NCI-H510A treated with DMSO at 0.1 percent for 48 hours (cell line): ENCODE measurements at places on chromosomes 7 and 10.

DNA sequence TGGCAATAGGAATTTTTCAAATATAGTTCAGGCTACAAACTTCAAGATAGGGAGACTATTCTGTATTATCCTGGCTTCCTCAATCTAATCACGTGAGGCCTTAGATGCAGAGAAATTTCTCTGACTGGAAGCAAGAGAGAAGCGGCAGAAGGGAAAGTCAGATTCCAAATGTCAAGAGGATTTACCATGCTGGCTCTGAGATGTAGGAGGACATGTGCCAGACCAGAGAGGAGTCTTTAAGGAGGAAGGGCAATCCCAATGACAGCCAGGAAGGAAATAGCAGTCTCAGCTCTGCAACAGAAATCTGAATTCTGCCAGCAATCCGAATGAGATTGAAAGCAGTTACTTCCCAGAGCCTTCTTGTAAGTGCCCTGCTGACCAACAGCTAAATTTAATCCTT, 57.4 kb downstream of the NUTM2E start:
- DNase-seq, result no peak

DNA sequence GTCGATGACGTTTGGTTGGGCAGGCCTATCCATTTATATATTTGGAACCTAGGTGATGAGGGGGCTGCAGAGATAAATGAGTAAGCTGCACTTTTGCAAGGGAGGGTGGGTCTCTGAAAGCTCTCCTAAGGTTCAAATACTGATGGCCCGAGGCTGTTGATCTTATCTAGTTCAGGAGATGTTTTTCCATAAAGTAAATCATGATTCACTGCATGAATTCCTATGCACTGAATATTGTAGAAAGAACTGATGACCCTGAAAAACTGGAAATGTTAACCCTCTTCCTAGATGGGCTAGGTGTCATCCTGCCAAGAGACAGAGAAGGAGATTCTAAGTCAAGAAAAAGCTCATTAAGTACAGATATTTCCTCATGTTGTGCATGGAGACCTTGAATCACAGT, 459.9 kb downstream of the PLXNA4 start:
- no peak for DNase-seq

GRCh38 chr7:131021460-131021859, 287.5 kb upstream of the KLF14 start:
- DNase-seq, result no peak

DNA sequence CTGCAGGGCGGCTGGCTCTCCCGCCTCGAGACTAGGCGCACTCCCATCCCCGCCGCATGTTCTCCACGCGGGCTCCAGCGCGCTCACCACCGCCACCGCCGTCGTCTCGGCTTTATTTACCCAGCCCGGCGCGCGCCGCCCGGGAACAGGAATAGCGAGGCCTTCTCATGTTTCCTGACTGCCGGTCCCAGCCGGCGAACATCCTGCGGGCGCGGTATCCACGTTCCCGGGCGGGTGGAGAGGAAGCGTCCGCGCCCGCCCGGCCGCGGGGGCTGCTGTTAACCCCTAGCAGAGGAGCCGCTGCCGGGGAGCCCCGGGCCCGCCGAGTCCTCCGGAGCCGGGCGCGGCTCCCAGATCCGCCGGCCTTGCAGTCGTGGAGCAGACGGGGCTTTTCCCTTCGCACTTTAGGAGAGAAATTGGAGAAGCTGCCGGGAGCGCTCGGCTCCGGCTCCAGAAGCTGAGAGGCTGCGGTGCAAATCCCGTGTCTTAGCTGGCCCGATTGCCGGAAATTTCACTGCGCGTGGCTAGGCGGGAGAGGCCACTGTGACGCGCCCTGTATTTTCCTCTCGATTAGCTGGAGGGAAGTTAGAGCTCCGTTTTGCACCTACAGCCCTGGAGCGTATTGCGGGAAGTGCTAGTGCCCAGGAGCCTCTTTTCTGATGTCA, at the start of gene MKX:
TSS of gene MKX (minus strand) at position 88 of the 665 bp plus-strand sequence. CDS start 2,404 bp downstream, outside the sequence.
- peak; percentile 41 for DNase-seq

DNA sequence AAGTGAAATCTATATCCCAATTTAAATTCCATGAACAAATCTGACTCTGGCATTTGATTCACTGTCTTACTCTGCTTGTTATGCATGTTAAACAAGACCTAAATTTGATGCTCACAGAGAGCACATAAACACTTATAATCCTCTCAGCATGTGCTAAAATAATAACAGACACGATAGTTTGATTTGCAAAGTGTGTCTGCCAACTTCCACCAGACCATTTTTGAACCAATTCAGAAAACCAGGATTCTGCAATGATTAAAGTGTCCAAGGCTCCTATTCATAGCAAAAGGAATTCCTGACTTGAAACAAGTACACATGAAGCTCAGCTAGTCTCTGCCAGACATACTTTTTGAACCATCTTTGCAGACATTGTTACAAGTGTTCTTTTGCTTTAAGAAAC, 11.2 kb downstream of the RBM20 start:
- no peak for DNase-seq

DNA sequence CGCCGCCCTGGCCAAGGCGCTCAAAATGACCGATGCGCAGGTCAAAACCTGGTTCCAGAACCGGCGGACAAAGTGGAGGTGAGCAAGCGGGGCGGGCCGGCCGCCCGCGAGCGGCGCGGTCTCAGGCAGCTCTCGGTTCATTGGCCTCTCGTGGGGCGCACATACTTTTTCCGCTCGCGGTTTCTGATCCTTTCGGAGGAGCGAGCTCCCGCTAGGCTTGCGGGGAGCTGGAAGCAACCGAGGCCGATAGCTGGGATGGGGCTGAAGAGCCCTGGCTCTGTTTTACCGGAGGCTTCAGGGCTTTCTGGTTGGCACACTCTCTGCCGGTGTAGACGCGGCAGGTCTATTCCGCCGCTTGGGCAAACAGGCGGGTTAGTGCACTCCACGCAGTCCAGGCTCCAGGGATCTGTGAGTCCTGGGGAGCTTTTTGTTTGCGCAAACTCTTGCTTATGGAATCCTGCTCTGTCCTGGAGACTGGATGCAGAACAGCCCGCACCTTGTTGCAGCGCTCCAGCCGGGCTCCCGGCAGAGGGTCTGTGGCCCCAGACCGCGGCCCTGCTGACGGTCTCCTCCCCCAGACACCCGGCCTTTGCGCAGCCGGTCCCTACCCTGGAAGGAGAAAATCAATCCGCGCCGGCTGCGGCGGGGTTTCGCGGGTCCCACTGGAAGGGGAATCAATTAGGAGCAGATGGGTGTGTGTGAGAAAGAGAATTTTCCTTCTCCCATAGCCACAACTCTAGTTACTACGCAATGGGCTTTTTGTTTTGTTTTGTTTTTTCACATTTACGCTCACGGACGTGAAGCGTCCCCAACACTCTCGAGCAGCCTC, 3.4 kb downstream of the TLX1 start:
- no peak for DNase-seq

DNA sequence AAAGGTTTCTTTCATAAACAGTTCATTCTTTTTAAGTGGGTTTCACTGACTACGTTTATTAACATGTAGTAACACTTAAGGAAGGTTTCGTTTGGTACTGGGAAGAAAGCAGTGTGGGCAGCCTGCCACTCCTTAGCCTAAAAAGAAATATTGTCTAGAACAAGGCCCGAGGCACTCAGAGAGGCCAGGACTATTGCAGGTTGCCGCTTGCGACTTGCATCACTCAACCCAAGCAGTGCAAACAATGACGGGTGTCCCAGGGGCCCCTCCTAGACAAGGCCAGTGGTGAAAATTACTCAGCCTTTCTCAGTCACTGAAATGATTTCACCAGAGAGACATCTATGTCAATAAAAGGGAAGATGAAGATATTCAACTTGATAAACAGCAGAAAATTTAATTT, 243.9 kb downstream of the SNX13 start:
- no peak for DNase-seq

- no peak for DNase-seq
These were observed 14.9 kb downstream of the HOXA1 start for GRCh38 chr7:27080844-27081436.

DNA sequence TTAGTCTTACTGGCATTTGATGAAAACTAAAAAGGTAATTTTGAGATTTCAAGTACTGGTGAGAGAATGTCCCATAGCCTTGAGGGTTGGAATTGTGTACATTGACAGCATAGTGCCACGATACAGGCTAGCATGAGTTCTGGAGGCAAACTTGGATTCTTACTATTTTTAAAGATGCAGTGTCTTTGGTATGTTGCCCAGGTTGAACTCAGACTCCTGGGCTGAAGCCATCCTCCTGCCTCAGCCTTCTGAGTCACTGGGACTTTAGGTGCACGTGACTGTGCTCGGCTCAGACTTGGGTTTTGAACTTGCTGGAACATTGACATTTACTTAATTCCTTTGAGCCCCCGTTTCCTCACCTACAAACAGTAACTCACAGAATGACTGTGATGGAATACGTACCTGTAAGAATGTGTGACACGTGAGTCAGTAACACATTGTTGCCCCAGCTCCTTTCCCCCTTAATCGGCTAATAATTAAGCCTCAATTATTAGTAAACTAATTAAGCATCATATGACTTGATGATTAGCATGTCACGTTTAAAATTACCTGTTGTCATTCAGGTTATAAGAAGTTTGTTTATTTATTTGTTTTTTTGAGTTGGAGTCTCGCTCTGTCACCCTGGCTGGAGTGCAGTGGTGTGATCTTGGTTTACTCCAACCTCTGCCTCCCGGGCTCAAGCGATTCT, 10.6 kb downstream of the DNAJB6 start:
- no peak for DNase-seq

- no peak for DNase-seq
These were observed 16.4 kb downstream of the ITGA8 start for GRCh38 chr10:15703151-15703880.

DNA sequence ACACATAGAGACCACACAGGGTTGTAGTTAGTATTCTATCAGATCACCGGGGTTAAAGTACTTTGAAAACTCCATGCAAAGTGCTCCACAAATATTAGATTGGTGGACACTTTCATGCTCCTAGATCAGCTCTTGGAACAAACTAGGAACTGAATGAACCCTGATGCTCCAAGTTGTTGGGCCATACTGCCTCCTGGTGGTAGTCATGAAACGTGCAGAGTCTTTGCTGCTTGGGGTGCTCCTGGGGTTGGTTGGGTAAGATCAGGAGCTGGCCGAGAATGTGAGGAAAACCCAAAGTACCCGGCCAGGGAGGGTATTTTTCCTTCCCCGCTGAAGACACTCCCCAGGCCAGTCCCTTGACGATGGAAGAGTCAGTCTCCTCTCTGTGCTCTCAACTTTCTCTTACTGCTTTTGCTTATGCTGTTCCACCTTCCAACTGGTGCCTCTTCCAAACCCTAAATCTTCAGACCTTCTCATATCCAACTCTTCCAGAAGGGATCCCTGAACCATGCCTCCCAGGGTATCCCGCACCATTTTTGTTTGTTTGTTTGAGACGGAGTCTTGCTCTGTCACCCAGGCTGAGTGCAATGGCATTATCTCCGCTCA, 918 bp upstream of the RPEL1 start:
- DNase-seq, result peak; percentile 42

GRCh38 chr10:113739031-113739430, 12.5 kb upstream of the PLEKHS1 start:
- no peak for DNase-seq

DNA sequence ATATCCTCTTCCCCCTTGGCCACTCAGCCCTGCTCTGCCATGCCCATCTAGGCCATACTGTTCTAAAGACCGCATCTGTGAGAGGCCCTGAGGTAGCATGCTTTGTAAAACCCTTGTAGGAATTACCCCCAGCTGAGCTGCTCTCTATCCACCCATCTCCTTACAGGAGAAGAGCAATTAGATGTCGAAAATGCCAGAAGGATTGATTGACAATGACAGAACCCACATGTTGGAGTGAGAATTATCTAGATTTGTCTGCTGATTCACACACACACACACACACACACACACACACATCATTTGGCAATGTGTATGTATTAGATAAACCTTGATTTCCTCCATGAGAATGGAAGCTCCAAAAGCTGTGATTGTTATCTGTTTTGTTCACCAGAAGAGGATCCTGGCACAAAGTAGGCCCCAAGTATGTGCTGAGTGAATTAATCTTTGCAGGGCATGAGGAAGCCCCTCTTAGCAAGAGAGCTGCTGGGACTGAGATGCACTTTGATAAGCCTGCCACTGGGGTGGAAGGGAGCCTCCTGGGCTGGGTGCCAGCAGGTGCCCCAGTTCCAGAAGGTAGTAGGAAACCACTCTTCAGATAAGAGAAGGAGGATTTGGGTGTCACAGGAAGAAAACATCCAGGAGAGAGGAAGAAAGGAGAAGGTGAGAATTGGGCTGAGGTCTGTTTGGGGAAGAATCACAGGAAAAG, 187.5 kb upstream of the ADO start:
- no peak for DNase-seq

- no peak for DNase-seq
These were observed 56.1 kb downstream of the ZRANB1 start for GRCh38 chr10:124997771-124998623.

DNA sequence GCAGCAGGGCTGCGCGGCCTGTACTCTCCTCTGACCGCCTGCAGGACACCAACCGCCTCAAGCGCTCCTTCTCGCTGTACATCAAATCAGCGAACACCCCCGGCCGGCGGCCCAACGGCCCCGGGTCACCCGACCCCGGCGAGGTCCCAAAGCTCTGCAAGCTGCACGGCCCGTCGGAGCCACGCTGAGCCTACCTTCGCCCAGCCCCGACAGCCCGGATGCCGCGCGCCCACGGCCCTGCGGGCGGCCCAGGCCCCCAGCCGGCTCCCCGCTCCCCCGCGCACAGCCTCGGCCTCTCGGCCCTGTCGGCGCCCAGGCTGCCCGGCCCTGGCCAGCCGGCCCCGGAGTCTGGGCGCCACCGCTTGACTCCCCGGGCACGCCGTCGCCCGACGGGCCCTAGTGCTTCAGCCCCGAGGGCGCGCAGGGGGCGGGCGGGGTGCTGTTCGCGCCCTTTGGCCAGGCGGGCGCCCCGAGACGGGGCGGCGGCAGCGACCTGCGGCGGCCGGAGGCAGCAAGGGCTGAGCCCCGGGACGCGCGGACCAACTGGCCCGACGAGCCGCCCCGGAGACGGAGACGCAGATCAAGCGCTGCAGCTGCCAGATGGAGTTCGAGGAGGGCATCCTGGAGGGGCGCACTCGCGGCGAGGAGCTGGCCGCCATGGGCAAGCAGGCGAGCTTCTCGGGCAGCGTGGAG, 11.1 kb upstream of the SEC24C start:
- no peak for DNase-seq

DNA sequence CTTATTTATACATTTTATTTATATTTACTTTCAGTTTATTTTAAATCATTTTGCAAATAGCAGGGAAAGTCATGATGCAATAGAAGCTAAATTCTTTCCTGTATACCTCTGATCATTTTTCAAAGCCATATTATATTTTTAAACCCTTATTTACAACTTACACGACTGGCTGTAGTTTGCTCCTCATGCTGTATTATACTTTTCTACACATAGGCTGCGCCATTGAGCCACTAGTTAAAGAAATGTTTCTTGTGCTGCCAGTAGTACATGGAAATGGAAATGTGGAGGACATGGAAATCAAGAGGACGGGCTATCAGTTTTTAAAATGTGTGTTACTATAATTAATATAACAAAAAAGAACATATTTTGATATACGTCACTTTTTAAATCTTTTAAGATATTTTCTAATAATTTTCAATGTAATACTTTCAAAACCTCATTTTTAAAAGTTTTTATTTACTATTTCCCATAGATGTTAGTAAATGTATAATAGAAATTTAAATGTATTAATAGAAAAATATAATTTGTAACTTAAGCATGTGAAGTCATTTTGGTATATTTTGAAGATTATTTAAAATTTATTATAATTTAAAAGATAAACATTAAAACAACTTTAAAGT, 118.5 kb downstream of the VTI1A start:
- peak; percentile 88 for DNase-seq

GRCh38 chr7:129707910-129708499, 96.5 kb downstream of the NRF1 start:
- no peak for DNase-seq
